ENCODE measurements at places on chromosomes 3 and 15.

- no peak for DNase-seq
These were observed 14.0 kb downstream of the TRIM71 start for GRCh38 chr3:32831791-32832190.

- DNase-seq: no peak
These were observed 80.1 kb downstream of the RSL24D1 start for GRCh38 chr15:55116636-55117035.

- no peak for DNase-seq
These were observed 22.7 kb upstream of the GOLGA8B start for GRCh38 chr15:34606131-34606530.

DNA sequence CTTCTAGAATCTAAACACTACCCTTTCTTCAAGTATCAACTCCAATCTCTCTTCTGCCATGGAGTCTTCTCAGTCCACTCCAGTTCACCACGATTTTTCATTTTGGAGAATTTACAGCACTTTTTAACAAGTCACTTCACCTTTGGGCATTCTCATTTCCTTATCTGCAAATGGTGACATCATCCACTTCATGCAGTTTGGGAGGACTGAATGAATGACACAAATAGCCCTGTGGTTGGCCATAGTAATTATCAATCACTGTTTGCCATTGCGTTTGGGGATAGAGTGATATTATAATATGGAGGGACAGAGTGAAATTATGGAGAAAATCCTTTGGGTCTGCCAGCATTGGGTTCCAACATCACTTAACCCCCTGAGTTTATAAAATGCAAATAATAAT is 38.0 kb upstream of the TM4SF1 start:
- DNase-seq: no peak

DNA sequence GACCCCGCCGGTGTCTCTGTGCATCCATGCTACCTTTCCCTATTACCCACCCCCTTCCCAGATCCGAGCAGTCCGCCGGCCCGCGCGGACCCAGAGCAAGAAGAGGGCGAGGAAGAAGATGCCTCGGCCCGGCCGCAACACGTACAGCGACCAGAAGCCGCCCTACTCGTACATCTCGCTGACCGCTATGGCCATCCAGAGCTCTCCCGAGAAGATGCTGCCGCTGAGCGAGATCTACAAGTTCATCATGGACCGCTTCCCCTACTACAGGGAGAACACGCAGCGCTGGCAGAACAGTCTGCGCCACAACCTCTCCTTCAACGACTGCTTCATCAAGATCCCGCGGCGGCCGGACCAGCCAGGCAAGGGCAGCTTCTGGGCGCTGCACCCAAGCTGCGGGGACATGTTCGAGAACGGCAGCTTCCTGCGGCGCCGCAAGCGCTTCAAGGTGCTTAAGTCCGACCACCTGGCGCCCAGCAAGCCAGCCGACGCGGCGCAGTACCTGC is 788 bp downstream of the FOXB1 start:
- peak; percentile 35 for DNase-seq

GRCh38 chr3:52682016-52682415 is 3.7 kb downstream of the PBRM1 start:
- DNase-seq: no peak

DNA sequence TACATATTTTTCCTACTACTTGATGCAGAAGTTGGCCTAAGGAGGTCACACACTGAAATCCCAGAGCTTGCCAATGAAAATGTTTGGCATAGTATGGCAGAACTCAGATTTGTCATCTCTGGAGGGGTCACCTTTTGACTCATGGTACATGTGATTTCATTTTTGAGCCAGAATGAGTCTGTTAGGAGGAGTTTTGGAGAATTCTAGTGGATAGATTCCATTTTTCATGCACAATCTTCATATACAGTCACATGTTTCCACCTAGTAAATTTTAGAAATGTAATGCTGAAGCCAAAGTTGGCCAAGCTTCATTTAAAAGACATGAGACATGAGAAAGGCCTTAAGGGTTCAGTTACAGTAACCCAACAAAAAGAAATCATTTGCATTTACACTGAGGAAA is 97.8 kb upstream of the IGSF10 start:
- DNase-seq: no peak

DNA sequence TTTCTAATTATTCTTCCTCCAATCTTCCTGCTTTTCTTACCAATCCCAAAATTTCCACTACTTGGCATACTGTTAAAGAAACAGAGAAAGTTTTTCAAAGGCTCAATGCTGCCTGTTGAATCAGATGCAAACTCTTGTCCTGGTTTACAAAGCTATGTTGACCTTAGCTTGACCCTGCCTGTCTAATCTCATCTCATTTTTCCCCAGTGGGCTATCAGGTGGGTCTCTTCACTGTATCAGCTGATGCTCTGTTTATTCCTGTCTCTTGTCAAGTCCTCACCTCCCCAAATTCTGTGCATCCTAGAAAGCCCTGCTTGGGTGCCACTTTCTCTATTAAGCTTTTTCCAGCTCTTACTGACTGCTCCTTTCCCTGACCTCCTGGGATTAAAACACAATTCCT is 18.2 kb downstream of the NFKBIZ start:
- no peak for DNase-seq

DNA sequence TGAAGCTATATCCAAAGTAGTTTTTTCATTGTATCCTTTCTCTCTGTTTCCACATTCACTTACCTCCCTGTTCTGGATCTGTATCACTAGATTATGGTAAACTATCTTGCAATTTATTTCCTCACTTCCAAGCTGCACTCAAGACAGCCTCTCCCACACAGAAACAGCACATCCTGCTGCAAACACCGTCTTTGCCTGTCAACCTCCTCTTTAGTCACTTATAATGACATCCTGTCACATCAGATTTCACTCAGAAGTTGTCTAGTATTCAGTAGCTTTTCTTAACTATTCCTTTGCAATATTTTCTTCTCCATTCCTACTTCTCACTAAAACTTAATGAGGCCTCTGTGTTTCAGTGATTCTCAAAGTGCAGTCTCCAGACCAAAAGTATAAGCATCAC is 490.8 kb downstream of the IGSF11 start:
- DNase-seq: no peak

- no peak for DNase-seq
These were observed 39.0 kb downstream of the RGMA start for GRCh38 chr15:93049914-93050578.

DNA sequence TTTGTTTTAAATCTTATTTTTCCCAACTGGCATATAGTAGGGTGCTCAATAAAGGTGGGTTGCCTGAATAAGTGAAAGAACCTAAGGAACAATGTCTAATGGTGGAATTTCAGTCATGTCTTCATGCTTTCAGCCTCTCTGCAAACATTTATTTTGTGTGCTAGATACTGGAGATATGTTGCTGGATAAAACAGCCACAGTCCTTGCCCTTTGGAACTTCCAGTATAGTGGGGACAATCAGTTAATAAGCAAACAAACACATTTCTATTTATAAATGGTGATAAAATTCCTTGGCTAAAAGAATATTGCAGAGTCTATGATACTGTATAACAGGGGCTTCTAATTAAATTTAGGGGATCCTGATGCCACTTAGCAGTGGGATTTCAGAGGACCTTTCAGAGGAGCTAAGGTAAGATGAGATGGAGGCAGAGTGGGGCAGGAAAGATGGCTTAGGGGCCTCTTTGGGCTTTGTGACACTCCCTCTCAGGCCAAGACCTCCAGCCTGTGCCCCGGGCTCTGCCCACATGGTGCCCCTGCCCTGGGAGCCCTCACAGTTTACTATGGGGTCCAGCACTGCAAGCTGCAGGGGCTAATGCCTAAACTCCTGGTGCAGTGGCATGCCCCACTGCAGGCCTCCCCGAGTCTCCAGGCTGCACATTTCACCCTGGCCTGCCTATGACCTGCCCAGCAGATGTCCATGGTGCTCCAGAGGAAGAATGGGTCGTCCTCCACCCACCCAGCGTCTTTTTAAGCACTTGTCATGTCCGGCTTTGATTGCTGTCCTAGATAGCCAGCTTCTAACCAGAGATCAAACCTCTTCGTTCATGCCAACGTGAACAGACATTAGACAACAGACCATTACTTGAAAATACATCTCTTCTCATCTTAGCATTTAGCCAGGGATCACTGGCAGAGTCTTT is 61.6 kb upstream of the PRR23C start:
- DNase-seq: no peak

- peak; percentile 91 for DNase-seq
These were observed at the start of gene CFAP92 for GRCh38 chr3:128993461-128994172. Gene CFAP92, minus strand, starts transcription at chr3:128994076. Its CDS starts 772 bp downstream, at chr3:128993304.

- DNase-seq: no peak
These were observed 31.7 kb downstream of the HACD3 start for GRCh38 chr15:65561934-65562333.

- DNase-seq: no peak
These were observed 174.9 kb downstream of the TNIK start for GRCh38 chr3:171285287-171285686.

Data from CD4-positive, alpha-beta memory T cell (primary cell).